Stimulated activated CD4-positive, alpha-beta T cell treated with anti-CD3 and anti-CD28 coated beads, Interleukin-1b, Interleukin-23, amount 100 ng/mL, for 24 hours (primary cell): ENCODE measurements at places on chromosomes 5 and 9.
A peak's percentile ranks its signal among the peaks of the same experiment; 100 is the strongest.

DNA sequence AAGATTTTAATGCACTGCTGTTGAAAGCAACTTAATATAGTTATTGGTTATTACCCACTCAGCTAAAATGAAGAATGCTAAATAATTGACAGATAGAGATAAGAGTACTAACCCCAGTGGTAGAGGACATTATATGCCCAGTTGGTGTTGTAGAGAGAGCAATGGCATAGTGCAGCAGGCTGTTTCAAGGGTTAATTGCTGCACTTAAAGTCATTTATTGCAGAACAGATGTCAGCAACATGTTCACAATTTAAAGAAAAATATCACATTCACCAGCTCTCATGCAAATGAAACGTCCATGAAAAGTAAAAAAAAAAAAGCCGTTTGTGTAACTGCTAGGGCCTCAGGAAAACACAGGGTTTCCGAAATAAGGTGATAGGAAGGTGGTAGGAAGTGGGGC, 254.6 kb downstream of the MTRR start:
- no peak for DNase-seq

DNA sequence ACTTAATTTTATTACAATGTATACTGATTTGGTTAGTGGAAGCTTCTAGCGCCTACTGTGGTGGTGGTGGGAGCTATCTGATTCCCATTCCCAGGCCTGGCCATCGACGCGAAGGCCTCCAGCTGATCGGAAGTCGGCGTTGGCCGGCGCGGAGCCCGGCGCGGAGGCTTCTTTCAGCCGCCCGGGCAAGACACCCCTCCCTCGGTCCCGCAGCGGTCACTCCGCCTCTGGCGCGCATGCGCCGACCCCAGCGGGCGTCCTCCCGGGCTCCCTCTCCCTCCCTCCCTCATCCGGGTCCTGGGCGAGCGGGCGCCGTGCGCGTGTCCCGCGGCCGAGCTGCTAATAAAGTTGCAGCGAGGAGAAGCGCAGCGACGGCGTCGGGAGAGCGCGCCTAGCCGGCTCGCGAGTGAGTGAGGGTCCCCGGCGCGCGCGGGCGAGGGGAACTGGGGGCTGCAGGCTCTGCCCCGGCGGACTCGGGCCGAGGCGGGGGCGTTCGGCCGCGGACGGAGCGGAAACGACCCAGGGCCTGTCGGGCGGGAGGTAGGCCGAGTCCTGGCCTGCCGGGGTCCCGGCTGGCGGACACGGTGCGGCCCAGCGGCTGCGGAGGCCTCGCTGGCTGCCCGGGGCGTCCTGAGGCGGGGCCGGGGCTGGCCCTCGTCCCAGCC, at the start of gene SMAD5:
Gene SMAD5 (plus strand): TSS at position 289 of the 665 bp plus-strand sequence. CDS start 20,916 bp downstream, outside the sequence.
- peak; percentile 35 for DNase-seq

DNA sequence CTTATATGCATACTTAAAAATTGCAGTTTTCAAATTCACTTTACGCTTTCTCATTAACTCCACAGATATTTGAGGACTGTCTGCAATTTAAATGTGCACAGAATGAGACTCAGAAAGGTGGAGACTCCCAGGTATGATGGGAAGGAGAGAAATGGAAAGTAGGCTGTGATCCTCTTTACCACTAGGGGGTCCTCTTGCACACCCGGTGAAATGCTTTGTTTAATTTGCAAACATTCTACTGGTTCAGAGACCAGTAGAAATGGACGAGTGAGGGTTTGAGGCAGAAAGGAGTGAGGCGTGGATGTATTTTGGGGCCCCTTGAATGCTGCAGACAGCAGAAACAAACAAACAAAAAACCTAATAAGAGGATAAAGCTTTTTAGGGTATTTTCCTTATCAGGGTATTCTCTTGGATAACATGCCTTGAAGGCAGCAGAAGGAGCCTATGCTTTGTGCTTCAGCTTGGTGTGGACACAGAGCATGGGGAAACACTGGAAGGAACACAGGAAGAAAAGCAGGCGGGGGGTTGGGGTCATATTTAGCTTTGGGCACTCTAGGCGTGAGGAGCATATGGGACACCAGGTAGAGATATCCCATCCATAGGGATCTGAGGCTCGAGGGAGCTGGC, 410.1 kb downstream of the DMRT2 start:
- DNase-seq, result no peak

- no peak for DNase-seq
Observed at GRCh38 chr9:84583866-84584265, 85.7 kb upstream of the NTRK2 start.

DNA sequence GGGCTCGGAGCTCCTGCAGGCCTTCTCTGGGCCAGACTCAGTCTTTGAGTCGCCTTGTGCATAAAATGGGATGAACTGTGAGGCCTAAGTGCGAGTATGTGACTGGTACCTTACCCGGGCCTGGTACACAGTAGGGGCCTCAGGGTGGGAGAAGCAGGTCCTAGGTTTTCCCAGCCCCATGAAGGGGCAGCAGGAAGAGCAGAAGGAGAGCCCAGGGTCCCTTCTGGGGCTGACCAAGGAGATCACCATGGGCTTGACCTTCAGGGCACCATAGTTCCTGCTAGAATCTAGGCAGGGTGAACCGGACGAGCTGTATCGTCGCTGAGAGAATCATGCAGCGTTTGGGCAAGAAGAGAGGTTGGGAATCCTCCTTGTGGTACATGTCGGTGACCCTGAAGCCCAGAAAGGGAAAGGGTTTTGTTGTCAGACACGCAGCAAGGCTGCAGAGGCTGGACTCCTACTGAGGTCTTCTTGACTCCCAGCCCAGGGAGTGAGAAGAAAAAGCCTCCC, 373 bp upstream of the PHYKPL start:
- no peak for DNase-seq

GRCh38 chr5:159764283-159765134, 151.8 kb upstream of the ADRA1B start:
- no peak for DNase-seq

GRCh38 chr5:140000332-140000731, 42.8 kb downstream of the NRG2 start:
- no peak for DNase-seq

DNA sequence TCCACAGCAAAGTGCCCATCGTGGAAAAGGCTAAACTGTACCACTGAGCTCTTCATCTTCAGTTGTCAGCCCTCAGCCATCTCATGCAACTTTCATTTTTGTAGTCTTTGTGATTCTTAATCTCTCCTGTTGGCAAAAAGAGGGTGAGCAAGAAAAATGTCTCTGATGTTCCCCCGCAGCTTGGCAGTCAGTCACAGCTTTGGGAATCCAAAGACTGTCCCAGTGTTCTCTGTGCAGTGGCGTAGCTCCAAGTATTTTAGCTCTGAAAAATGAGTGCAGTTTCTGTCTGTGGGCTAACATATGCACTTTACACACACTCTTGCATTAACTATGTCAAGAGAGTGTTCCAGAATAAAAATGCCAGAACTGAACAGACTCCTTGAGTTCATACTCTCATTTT, 372.2 kb downstream of the TMEM232 start:
- DNase-seq, result no peak

DNA sequence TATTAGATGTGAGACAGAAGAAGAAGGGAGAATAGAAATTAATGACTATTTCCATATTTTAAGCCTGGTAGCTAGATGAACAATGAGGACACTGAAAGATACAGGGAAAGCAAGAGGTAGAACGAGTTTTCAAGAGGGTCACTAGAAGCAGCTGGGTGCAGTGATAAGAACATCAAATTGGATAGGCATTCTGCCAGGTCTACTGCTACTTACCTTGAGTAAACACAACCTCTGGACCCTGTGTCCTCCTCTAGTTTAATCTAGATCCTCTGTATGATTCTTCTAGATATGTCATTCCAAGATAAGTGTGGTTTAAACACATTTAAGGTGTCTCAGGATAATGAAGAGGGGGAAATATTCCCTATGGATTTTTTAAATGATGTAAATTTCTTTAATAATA, 31.2 kb downstream of the OTP start:
- no peak for DNase-seq

- DNase-seq, result no peak
Observed at GRCh38 chr9:36470643-36471290, 70.7 kb upstream of the RNF38 start.

DNA sequence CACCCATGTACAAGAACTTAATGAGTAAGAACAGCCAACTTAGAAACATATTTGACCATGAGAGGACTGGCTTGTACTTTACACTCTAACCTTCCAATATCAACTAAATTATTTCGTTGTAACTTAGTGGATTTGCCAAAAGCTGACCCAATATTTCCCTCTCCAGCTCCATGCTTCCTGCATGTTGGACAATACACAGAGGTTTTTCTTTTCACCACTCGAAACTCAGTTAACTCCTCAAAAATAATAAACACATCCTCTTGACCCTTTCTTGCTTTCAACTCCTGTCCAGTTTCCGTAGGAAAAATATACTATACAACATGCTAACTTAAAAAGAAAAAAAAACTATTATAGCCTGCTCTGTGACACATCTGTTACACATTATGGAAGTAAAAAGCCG, 188.9 kb downstream of the MPDZ start:
- DNase-seq, result no peak

DNA sequence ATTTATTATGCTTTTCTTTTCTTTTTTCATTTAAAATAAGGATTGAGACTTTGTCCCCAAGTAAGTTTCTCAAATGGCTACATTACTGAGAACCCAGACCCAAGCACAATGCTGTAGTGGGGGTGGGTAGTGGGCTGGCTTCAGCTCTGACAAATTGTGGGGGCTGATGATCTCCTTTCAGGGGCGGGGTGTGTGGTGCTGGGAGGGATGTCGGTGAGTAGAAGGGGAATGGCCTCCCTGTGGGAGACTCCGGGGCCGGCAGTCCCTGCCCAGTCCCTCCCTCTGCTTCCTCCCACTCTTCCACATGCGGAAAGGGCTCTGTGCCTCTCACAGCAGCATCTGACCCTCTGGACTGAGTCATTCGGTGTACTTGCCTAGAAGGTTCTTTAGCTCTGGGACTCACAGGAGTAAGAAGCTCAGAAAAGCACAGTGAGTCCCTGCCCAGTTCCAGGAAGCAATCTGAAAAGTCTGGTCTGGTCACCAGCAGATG, 14.3 kb downstream of the CD180 start:
- DNase-seq, result no peak

DNA sequence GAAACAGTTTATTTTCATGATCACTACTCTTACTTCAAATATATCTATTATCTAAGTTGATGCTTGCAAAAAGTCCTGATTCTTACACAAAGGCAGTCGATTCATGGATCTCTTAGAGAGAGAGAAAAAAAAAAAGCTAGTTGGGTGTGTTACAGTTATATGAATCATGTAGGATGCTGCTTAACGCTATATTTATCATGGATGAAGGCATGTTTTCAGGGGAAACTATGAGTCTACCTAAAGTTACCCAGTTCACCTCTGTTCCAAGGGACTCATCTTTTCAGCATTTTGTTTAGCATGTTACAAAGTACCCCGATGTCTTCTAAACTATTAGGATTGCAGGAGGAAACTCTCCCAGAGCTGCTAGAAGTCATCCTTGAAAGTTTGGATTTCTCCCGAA, 13.5 kb downstream of the TMC1 start:
- no peak for DNase-seq

DNA sequence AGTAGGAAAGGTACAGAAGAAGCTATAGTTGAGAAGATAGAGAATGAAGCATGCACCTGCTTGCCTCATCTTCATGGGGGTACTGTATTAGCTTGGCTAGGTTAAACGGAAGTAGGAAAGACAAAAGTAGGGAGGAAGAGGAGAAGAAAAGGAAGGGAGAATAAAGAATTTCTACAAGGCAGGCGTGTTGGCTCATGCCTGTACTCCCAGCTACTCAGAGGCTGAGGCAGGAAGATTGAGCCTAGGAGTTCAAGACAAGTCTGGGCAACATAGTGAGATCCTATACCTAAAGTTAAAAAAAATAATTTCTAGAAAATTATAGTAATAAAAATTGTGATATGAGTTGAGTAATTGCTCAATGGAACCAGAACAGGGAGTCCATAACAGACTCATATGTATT, 61.9 kb downstream of the APTX start:
- no peak for DNase-seq

DNA sequence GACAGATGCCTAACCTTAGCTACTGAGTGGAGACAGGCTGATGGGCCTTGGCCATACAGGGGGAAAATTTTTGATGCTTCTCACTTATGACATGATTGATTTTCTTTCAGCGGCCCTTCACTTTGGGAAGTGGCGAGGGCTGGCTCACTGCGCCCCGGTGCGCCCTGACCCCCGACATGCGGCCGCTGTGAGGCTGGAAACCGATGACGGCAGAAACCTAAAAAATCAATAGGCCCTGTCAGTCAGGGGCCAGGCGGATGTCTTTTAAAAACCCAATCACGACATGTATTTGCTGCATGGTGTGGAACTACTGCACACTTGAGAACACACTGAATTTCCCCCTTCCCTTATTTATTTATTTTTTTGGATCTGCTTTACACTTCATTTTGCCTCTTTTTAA, 121.7 kb downstream of the EBF1 start:
- DNase-seq, result no peak

DNA sequence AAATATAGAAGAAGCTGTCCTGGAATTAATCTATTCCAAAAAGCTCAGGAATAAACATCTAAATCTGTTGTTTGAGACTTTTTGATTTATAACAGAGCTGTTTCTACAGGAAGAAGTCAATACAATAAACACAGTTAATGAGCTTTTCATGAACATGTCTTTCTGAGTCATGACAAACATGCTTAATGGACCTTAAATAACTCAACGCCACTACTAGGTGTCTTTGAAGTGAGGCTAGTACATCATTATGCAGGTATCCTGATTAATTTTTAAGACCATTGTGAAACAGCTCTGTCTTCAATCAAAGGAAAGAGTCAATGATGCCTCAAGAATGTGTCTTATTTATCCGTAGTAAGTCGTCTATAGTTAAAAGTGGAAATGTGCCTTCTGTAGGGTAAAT, 131.6 kb downstream of the GABRB2 start:
- DNase-seq, result no peak

DNA sequence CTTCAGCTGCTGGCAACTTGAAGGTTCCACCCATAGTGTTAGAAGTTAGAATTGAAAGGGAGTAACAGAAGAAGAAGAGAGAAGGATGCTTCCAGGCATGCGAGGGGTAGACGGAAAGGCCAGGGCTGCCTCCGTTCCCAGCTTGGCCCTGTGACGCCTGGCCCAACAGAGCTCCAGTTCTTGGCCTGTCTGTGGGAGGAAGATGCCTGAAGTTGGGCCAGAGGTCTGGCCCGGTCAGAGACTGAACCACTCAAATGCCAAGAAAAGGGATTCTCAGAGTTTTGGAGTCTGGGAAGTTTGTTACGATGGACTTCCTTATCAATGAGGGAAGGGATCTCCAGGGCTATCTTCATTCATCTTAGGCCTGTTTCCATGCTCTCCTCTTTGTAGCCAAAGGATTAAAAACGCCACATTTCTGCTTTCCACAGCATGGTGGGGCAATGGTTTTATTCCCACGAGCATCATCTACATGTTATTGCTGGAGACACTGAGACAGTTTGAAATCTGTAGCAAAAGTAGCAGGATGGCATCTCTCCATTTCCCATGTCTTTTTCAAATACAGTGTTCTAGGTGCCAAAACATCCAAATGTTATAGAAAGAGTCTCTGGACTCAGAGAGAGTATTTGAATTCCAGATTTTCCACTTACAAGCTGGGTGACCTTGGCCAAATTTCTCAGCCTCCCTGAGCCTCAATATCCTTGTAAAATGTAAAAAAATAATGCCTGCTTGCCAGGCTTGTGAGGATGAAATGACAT, 65.4 kb upstream of the ANKRD55 start:
- DNase-seq, result no peak

GRCh38 chr5:124206540-124206939, 539.9 kb downstream of the ZNF608 start:
- no peak for DNase-seq

- DNase-seq, result no peak
Observed at GRCh38 chr9:36222449-36222848, 31.7 kb downstream of the CLTA start.
